ENCODE measurements at places on chromosomes 1 and 21. TPM values are rescaled to one million over a fixed set of nuclear protein-coding genes. Genes with fewer than 3 reads are reported as not detected.

DNA sequence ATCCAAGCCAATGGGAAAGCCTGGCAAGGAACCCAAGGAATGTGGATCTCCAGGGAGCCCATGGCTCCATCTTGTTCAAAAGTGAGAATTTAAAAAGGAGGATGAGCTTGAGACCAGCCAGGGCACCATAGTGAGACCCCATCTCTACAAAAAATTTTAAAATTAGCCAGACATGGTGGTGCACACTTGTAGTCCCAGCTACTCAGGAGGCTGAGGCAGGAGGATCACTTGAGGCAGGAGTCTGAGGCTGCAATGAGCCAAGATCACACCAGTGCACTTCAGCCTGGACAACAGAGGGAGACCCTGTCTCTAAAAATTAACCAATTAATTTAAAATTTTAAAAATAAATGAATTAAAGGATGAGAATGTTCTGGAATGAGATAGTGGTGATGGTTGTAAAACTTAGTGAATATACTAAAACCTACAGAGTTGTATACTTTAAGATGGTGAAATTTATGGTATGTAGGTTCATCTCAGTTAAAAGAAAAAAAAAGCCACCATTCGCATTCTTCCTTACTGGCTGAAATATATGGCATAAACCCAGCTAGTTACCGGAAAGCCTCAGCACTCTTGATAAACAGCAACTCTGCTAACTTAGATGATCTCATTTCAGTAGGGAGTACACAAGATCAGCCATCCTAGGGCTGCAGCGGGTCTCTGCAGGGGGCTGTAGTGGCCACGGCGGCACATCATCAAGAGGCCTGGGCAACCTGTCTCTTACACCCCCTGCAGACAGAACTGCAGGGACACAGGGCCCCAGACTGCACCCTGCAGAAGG lies 48.3 kb upstream of the H6PD start:
- no peak for DNase-seq
- no peaks in the 10 kb centered on the region for H3K36me3 ChIP-seq
- H3K27ac ChIP-seq = no peak overlapping the region
- H3K4me3 ChIP-seq = no peak overlapping the region
- H3K4me1 ChIP-seq = peaks cover 11% of the 10 kb centered on the region

DNA sequence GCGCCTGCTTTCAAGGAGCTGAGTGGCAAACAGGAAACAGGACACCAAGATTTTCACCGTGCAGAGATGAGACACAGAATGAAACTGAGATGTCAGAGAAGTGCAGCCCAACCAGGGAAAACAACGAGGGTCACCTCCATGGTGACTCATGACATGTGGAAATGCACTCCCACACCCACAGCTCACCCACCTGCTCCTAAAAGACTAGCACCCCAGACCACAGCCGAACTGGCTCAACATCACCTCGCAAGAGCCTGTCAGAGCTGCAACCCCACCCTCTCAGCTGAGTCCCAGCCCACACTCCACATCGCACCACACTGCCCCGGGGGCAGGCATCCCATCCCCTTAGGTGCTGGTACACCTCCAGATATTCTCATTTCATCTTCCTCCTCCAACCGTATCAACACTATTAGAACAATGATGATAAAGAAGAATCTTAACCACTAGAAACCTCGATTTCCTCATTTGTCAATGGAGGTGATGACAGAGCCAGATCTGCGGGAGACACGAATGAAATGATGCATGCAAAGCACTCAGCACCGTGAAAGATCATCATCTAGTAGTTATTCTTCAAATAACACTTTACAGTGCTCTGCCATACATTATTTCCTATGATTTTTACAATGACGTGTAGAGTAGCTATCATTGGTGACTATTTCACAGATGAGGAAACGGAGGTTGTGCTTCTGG lies 103.2 kb downstream of the DMRTB1 start:
- H3K36me3 ChIP-seq = no peaks in the 10 kb centered on the region
- no peak overlapping the region for H3K27ac ChIP-seq
- H3K27me3 ChIP-seq = no peaks in the 10 kb centered on the region
- H3K4me3 ChIP-seq = no peak overlapping the region
- H3K4me1 ChIP-seq = no peaks in the 10 kb centered on the region

DNA sequence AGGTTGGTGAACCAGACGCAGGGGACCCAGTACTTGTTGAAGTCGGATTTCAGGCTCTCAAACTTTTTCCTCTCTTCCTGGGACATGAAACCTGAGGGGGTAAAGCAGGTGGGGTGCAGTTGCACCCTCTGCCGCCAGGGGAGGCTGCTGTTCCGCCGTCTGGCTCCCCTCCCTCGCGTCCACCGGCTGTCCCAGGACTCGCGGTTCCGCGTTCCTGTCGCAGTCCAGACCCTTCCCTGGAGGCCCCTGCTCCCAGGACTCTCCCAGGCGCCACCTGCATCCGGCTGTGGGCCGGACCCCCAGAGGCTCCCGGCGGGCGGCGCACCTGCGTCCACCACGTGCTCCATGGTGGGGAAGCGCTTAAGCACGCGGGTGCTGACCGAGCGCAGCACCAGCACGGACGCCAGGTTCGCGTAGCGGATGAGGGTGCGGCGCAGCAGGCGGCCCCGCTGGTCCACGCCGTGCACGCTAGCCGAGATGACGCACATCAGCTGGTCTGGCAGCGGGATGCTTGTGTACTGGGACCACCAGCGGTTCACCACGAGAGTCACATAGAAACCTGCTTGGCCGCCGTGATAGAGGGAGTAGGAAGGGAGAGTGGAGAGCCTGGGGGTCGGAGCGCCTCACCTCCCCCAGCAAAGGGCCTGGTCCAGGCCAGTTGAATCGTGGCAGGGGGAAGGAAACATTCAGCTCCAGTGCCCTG lies 1.7 kb downstream of the BEST4 start:
- DNase-seq = peak; percentile 84
- peaks cover 19% of the 10 kb centered on the region for H3K4me1 ChIP-seq
- peak overlapping the region; percentile 68 for H3K27ac ChIP-seq
- peak overlapping the region; percentile 4 for H3K4me3 ChIP-seq

DNA sequence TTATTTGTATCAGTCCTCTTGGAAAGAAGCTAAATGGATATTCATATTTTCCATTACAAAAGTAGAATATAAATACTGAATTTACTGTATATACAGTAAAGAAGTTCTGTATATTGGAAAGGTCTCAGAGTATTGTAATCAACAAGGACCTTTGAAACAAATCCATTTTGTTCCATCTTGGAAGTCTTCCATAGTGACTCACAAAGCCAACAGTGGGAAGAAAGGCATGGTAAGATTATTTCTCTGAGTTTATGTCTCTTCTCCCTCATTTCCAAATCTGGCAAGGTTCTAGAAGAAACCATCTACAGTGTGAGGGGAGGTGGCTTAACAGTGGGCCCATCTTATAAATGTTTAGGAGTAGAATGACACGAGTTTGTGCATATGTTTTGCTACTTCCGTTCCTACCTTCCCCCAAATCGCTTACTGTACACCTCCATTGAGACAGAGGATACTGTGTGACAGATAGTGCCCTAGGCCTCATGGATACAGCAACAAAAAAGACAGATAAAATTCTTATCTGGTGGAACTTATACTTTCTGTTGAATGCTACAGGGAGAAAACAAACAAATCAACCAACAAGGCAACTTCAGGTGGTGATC lies 22.1 kb upstream of the SSX2IP start:
- DNase-seq = no peak
- no peaks in the 10 kb centered on the region for H3K36me3 ChIP-seq
- no peak overlapping the region for H3K4me3 ChIP-seq
- no peak overlapping the region for H3K27ac ChIP-seq
- H3K4me1 ChIP-seq = no peaks in the 10 kb centered on the region
- H3K27me3 ChIP-seq = no peaks in the 10 kb centered on the region

GRCh38 chr1:179156026-179156425 lies 73.5 kb downstream of the ABL2 start:
- H3K27me3 ChIP-seq = no peaks in the 10 kb centered on the region
- no peaks in the 10 kb centered on the region for H3K4me1 ChIP-seq
- no peak overlapping the region for H3K27ac ChIP-seq
- H3K4me3 ChIP-seq = no peak overlapping the region

DNA sequence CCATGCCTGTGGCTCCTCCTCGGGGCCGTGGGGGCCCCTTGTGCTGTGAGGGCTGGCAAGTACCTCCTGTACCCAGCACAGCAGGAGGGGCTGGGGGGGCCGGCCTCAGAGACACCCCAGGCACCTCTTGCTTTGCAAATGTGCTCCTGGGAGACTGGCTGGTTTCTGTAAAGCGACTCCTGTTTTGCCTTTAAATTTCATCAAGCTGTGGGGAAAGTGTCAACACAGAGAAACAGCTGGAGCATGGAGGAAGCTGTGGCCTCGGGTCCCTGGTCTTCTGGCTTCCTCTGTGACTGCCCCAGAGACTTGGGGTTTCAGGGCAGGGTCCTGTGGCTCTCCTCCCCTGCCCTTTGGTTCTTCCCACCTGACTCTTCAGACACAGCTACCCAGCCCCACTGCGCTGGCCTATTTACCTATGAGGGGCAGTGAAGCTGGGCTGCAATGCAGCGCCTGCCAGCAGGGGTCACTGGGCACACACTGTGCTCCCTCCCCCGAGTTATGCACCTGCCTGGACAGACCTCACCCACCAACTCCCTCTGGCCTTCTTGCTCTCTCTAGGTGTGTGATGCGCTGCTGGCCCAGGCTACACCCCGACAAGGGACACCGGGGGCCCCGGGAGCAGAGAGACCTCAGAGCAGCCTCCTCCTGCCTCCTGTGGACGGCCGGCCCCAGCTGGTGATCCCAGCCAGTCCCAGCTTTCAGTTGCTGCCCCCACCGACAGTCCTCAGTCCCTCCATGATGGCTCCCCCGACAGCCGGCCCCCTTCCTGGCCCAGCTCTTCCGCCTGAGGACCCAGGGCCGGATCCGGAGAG lies 17.6 kb upstream of the PEX10 start:
- DNase-seq = no peak
- H3K27ac ChIP-seq = no peak overlapping the region
- no peaks in the 10 kb centered on the region for H3K36me3 ChIP-seq
- H3K27me3 ChIP-seq = no peaks in the 10 kb centered on the region
- H3K4me3 ChIP-seq = no peak overlapping the region

DNA sequence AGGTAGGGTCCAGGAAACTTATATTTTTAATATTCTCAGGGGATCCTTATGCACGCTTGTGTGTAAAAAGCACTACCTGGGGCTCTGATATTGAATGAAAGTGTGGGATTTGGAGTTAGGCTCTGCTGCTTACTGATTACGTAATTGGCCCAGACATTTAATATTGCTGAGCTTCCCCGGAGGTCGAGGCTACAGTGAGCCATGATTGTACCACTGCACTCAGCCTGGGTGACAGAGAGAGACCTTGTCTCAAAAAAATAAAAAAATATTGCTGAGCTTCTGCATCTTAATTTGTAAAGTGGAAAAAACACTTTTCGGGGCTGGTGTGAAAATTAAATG lies 62.2 kb upstream of the KIF26B start:
- H3K27me3 ChIP-seq = no peaks in the 10 kb centered on the region
- H3K36me3 ChIP-seq = no peaks in the 10 kb centered on the region
- no peak overlapping the region for H3K27ac ChIP-seq

GRCh38 chr1:212873518-212873917 lies 15.4 kb downstream of the FLVCR1 start:
- no peak for DNase-seq
- H3K27me3 ChIP-seq = no peaks in the 10 kb centered on the region
- H3K4me1 ChIP-seq = no peaks in the 10 kb centered on the region
- no peak overlapping the region for H3K4me3 ChIP-seq
- no peak overlapping the region for H3K27ac ChIP-seq

- no peak overlapping the region for H3K27ac ChIP-seq
- no peaks in the 10 kb centered on the region for H3K36me3 ChIP-seq
- H3K27me3 ChIP-seq = no peaks in the 10 kb centered on the region
- DNase-seq = no peak
Measured at GRCh38 chr1:243638186-243638585, 211.9 kb downstream of the AKT3 start.

- no peaks in the 10 kb centered on the region for H3K36me3 ChIP-seq
- peak overlapping the region; percentile 73 for H3K4me3 ChIP-seq
- no peaks in the 10 kb centered on the region for H3K27me3 ChIP-seq
Measured at GRCh38 chr1:22053861-22054770, 1.6 kb downstream of the CDC42 start.

DNA sequence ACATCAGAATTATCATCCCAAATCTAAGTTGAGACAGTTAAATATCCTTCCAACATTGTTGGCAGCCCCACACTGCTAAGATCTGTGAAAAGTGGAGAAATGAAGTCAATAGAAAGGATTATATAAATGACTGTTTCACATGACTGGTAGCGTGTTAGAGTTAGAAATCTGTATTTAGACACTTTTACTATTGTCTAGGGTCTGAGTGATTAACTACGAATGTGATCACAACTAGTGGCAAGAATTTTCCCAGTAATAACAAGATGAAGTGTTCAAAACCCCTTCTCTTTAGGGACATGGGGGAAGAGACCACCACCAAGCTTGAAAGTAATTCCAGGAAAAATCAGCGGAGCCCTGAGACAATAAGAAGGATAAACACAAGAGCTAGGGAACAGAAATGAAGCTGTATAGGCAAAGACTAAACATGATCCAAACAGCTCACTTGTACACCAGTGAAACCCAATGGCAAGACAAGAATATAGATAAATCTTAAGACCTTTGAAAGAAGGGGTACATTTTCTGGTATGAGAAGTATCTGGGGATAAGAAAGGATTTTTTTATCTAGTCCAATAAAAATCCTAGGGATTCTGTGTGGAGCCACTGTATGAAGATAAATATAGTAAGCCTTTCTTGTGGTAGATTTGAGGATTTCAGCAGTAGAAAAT lies 646.6 kb upstream of the USP24 start:
- no peak for DNase-seq
- no peaks in the 10 kb centered on the region for H3K4me1 ChIP-seq
- no peak overlapping the region for H3K4me3 ChIP-seq
- no peaks in the 10 kb centered on the region for H3K27me3 ChIP-seq
- H3K27ac ChIP-seq = no peak overlapping the region

DNA sequence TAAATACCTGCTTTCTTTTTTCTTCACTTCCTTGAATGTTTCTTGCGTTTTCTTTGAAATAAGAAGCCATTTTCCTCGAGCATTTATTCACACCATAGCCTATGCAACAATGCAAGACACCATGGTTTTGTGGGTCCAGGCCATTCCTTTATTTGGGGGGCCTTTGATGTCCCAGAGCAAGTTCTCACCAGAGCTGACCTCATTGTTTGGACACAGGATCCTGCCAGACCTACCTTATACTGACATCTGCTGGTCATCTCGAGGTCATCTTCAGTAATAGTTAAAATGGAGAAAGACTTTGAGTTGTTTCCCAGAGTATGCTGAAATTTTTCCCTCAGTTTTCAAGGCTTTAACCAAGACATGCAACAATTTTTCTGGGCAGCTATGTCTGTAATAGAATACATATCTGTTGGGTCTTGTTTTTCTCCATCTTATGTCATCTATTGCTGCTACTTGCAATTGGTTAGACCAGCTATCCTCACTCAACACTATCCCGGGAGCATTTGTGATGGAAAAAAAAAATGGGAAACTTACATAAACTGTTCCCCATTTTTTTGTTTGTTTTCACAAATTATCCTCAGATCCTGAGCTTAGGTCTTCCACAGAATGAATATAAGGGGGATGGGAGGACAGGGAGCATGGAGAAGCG lies 34.0 kb upstream of the BACE2 start:
- no peak overlapping the region for H3K4me3 ChIP-seq
- no peak overlapping the region for H3K27ac ChIP-seq
- no peaks in the 10 kb centered on the region for H3K27me3 ChIP-seq
- DNase-seq = no peak

The GATAD2B gene
- 50.3 TPM for total RNA-seq

The MTARC1 gene
- 10.0 TPM for total RNA-seq

The S100A1 gene
- total RNA-seq = not detected

Data from upper lobe of left lung (tissue), 6 donors.